ENCODE measurements at places on chromosomes 6 and 20.

- no peak for DNase-seq
Observed at GRCh38 chr6:113627480-113627879, 229.7 kb upstream of the MARCKS start.

DNA sequence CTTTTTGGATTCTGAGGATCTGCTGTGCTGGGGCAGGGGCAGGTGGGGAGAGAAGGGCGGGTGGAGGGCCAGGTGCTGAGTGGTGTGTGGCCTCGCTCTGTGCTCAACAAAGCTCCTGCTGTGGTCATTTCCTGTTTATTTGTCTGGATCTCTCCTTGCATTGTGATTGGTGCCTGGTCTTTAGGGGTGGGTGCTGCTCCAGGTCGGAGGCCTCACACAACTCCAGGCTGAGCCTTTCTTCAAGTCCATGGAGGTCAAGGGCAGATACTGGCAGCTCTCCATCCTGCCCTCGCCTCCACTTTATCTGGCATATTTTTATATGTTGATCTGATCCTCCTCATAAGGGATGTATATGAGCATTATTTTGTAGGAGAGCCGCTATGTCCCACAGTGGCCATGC is 36.2 kb downstream of the HLA-F start:
- no peak for DNase-seq

DNA sequence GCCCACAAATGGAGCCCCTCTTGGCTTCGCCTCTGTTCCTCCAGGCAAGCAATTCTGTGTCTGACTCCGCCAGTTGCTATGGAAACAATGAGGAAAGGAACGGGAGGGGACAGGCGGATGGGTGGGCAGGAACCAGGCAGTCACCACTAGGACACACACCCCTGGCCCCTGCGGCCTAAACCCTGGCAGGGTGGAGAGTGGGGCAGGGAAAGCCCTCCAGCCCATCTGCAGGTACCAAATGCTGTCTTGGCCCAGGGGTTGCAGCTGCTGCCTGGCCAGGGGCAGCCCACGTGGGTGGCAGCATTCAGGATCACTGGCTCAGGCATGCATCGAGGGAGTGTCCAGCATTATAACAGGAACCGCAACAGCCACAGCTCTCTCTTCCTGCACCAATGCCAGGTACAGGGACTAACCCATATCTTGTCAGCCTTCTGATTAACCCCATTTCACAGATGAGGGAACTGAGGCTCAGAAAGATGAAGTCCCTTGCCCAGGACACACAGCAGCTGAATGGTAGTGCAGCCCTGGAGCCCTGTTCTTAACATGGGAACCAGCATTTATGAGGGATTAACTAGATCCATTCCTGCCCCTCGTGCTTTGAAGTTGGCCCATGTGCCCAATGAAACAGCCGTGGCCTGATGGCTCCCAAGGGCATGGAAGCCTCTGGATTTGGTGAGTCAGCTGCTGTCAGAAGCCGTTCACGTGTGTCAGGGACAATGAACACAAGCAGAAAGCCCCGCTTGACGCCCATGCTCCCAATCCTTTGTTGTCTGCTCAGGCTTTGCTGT is 66.3 kb downstream of the NOL4L start:
- no peak for DNase-seq

GRCh38 chr6:98044151-98044561 is 761.1 kb upstream of the MMS22L start:
- DNase-seq, result no peak

DNA sequence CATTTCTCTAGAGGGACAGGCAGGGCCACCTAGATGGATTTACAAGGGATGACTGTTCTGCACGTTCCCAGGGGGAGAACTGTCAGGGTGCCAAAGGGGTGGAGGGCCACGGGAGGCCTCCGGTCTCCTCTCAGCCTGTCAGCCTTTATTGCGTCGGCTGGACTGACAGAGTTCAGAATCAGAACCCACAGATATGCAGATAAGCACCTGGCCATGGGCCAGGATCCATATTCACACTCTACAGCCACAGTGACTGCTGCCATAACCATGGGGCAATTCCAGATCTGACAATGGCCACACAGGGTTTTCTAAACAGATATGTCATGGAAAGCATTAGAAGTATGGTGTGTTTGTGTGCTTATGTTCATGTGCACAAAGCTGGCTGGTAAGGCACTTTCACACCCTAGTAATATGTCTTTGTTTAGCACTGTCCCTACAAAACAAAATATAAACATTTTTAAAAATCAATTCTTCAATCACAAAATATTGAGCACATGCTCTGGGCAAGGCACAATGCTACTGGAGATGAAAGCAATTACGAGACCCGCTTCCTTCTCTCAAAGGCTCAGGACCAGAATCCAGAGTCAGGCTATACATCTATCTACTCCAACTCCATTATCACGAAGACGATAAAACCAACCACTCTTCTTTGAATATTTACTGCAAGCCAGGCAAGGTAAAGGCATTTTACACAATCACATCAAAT is 29.1 kb downstream of the TRAM2 start:
- no peak for DNase-seq

DNA sequence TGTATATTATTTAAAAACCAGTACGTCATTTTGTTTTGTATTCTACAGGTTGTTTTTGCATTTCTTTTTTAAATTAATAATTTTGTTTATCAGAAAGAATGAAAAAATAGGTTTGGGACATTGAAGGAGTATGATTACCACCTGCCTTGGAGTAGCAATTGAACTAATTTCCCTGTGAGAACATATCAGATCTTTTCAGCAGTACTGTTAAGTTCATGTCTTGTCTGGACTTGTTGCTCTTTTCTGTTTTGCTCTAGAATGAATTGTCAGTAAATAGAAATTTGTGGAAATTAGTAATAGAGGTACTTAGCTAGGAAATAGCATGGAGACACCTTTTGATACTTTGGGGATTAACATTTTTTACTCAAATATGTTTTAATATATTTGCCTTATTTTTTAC is 24.3 kb downstream of the HSF2 start:
- no peak for DNase-seq

GRCh38 chr6:161436106-161436876 is 162.4 kb upstream of the AGPAT4 start:
- DNase-seq, result no peak

DNA sequence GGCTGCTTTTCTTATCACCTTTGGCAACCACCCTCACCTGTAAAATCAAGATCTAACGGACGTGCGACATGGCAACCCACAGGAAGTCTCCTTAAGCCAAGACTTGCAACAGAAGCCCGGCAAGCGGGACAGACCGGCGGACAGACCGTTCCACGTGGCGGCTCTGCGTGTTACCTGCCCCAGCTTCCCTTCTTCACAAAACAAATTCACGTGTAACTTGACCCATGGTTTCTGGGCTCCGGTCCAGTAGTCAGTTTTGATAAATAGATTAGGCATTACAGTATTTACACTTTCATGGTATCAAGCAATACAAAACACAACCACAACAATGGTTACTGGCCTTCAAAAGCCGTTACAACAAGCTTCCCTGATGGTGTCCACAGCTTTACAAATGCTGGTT is 133.8 kb downstream of the PRND start:
- no peak for DNase-seq

- DNase-seq, result peak; percentile 97
Observed at GRCh38 chr6:44072959-44073611, 54.2 kb downstream of the MRPL14 start.

DNA sequence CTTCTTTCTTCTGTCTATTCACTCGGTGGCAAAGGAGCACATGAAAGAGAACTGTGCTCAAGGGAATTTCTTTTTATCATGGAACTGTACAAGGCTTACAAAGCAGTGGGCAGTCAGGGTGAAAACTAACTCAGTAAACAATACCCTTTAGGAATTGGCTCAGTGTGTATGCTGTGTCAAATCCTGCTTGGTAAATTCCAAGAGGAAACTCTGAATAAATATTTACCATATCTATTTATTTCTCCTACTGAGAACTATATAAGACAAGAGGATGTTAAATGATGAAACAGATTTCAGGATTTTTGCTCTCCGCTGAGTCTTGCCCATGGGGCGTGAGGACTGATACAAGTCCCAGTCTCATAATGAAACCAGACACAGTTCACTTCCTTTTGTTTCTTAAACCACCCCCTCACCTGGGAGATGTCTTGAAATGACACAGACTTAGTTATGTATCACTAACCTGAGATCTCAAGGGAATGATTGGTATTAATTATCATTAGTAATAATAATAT is 188.8 kb downstream of the BACH2 start:
- DNase-seq, result no peak

DNA sequence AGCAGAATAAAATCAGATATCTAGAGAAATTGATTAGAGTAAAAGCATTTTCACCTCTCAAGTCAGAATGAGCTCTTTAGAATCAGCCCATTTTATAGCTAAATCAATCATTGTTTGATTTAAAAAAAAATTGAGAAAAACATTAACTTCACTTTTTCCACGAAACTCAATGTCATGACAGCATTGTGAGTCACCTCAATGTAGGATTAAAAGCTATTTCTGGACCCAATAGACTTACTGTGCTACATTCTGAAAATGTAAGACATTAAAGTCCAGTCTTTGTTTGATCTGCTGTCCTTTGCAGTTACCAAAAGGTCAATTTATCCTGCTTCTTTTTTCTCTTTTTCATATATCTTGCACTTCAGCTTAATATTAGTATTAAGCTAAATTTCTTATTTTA is 519.4 kb upstream of the ZNF337 start:
- DNase-seq, result no peak

DNA sequence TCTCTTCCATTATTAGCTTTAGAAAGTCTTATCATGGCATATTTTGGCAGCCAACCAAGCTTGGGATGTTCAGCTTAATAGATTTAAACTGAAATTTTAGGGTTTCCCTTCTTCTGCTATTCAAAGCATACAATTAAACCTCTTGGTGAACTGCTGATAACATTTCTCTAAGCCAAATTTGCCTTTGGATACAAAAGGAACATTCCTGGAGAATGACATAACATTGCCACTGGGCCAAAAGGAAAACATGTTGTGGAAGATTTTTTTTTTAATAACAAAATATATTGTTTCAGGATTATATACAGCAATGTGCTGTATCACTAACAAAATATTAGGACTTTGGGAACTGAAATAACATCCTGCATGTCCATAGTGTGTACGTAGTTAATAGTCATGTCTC is 215.1 kb upstream of the TBX18 start:
- no peak for DNase-seq

GRCh38 chr6:15607603-15608002 is 55.2 kb downstream of the DTNBP1 start:
- DNase-seq, result no peak

DNA sequence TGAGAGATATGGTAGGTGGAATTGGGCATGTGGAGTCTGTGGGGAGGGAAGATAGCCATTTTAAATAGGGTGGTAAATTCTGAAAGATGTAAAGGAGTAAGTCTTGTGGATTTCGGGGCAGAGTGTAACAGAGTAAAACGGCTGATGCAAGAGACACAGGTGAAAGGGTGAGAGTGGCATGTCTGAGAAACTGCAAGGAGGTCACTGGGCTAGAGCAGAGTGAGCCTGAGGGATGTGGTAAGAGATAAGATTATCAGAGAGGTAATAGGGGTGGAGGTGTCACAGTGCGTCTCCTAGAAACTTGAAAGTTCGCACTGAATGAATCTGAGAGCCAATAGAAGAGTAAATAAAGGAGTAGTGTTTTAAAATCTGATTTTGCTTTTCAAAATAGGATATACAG is 308.1 kb downstream of the EPM2A start:
- DNase-seq, result no peak

DNA sequence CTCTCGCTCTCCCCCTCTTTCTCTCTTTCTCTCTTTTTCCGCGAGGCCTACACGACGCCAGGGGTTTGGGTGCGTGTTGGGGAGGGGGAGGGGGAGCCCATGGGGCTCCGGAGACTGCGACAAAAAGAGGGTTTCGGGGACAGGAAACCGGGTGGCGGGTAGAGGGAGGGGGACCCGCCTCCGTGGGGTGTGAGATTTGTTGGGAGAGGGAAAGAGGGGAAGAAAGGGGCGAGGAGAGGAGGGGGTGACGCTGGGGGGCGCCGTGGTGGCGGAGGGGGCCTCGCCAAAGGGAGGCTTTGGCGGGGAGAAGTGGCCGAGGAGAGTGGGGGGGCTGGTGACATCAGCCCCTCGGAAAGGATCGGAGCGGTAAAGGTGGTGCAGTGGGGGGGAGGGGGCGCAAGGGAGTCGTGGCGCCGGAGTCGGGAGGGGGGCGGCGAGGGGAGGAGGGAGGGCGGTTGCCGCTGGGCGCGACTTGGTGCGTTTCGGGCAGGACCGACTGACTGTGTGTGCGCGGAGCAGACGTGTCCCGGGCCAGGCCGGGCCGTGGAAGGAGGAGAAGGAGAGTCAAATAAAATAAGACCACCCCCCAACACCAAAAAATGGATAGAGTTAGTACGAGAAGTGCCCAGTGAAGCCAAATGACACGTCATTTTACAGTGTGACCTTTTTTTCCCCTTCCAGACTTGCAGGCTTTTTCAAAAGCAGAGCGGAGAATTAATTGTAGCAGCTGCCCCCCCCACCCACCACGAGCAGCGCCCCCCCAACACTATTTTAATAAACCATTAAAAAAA is 39.8 kb downstream of the GNAS start:
- peak; percentile 86 for DNase-seq

GRCh38 chr6:157823001-157823527 is at the start of gene SNX9:
Gene SNX9 (plus strand): TSS chr6:157823246. CDS start chr6:157823435, 189 bp downstream.
- peak; percentile 77 for DNase-seq

DNA sequence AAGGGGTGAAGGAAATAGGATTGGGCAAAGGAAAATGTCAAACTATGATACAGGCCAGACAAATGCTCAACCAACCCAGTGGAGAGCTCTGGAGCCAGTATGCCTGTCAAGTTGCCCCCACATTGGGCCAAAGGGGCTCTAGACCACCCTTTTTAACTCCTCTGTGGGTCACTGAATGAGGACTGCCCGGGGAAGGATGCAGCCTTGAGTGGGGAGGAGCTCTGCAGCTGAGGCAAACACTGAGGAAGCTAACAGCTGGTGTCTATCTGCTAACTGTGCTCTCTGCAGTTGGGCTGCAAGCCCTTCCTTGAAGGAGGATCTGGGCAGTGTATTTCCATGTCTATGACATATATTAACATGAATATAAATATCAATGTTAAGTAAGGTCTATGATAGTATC is 98.4 kb upstream of the PRSS16 start:
- no peak for DNase-seq

DNA sequence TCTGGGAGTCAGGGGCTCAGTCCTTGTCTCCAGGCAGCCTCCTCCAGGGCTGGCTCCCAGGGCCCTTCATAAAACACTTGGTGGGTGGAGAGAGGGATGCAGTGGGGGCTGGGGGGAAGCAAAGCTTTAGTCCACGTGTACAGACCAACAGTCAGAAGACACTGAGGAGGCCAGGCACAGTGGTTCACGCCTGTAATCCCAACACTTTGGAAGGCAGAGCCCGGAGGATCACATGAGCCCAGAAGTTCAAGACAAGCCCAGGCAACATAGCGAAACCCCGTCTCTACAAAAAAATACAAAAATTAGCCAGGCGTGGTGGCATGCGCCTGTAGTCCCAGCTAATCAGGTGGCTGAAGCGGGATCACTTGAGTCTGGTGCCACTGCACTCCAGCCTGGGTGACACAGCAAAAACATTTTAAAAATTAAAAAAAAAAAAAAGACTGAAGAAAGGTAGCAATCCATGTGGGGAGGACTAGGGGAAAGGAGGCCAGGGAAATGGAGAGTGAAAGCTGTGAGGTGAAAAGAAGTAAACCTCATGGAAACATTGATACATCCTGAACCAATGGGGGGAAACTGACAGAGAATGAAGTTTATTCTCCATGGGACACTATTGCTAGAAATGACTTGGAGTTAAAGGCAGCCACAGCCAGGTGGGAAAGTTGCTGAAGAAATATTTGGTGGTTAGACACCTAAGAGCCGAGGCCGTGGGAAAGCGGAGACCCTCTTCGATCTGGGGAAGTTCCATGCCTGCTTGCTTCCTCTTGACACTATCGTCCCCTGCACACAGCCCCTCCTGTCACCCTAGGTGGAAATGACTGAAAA is 35.4 kb downstream of the PIM1 start:
- DNase-seq, result peak; percentile 28

- peak; percentile 57 for DNase-seq
Observed at GRCh38 chr6:168884646-168885086, 369.0 kb downstream of the THBS2 start.
